Renal cortex interstitium (tissue), 15 donors: ENCODE measurements at places on chromosomes 11 and 22.

DNA sequence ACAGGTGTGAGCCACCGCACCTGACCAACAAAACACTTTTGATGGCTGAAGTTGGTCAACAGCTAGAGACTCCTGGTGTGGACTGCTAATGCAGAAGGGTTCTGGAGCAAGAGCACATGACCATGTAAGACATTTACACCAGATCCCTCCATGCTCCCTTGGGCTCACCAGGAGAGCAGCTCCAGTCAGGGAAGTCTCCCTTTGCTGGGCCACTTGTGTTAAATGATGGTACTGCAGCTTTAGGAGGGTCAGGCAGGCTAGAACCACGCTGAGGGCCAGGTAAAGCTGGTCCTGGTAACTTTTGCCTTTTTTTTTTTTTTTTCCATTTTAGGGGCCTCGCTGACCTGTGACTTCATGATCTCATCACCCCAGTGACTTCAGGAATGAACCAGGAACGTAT, 146.4 kb downstream of the FBXO7 start:
- no peak for DNase-seq

- DNase-seq, result no peak
Measured at GRCh38 chr22:33332538-33332937, 274.4 kb upstream of the SYN3 start.

DNA sequence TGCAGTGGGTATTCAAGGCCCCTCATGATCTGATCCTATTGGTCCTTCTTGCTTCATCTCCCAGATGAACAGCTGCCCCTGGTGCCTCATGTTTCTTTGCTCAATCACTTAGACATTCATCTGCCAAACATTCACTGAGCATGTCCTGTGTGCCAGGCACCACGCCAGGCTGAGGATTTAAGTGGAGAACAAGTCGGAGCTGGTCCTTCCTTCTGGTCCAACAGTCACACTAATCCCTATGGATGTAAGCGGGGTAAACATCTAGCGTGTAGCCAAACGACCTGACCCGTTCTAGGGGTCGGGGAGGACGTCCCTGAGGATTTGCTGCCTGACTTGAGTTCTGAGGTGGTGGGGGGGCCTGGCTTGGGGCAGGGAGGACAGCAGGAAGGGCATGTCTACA, 21.9 kb downstream of the ZMAT5 start:
- DNase-seq, result no peak

GRCh38 chr11:132062031-132062430, 691.6 kb downstream of the NTM start:
- DNase-seq, result no peak

DNA sequence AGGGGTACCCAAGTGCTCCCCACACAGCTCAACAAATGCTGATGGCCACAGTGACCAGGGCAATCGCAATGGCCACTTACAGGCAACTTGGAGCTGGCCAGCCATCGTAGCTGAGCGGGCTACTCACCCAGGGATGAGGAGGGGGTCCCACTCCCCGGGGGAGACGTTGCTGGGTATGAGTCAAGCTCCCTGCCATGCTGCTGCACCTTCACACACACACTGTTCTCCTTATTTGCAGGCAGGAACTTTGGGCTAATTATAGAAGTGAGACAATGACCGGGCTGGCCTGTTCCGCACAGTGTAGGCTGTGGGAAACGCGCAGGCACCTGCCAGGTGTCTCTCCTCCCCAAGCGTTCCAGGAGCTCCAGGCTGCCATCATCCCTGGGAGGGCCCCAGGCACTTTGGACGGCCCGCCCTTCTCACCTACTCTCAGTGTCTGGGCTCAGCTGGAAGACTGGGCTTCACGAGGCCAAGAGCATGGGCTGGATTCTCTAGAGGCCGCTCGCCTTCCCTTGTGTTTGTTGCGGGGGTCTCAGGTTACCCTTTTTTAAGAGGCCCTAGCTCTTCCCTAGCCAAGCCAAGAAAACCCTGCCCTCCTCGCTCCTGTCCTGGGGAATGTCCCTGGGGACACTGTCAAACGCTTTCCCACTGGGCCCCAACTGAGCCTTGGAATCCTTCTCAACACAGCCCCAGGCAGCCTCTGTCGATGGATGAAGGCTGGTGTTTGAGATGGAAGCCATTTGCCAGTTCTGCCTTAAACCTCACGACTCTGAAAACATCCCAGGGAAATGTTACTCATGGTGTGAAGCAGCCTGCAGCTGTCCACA, 73.0 kb downstream of the RTL6 start:
- DNase-seq, result no peak

DNA sequence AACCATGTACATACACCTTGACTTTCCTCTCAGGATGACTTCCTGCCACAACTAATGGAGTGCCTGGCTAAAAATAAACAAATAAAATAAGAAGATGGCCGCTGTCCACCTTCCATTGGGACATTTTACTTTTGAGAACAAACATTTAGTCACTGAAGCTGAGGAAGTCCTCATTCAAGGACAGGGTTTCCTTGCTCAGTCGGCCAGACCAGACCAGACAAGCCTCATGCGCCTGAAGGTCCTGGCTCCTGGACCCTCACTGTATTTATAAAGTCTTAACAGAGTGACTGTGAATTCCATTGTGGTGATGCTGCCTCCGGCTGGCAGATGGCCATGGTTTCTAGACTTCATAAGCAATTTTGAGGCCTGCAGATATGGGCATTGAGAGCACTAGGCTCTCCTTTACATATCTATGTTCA, 114.5 kb downstream of the MAML2 start:
- DNase-seq, result no peak

- DNase-seq, result no peak
Measured at GRCh38 chr11:109416601-109417000, 5.4 kb upstream of the C11orf87 start.

DNA sequence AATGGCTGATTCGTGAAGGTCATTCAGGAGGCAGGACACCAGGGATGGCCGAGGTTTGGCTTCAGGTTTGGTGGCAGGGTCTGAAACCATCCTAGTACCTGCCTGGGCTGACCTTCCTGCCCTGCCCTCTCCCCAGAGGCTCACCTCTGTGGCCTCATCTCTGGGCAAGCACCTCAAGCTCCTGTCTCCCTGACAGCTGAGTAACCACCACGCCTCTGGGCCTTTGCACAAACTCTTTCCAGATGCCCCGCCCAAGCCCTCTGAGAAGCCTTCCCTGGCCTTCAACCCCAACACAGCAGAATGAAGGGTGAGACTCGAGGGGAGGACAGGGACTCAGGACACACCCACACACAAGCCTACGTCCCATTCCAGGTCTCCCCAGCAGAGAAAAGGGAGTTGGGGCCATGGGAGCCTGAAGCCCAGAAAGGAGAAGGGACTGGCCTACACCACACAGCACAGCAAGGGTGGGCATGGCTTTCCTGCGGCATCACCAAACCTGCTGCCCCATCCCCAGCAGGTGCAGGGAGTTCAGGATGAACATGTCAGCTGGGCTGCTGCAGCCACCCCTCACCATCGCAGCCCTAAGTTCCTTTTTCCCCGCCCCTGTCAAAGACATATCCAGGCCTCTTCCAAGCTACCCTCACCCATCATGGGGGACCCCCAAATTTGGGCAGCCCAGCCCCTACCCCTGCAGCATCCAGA, 2.4 kb downstream of the SHISA8 start:
- no peak for DNase-seq

- no peak for DNase-seq
Measured at GRCh38 chr11:63490551-63491239, at the start of gene PLAAT5. PLAAT5 (minus strand) TSS chr11:63491167; CDS start chr11:63491034, 133 bp downstream.

DNA sequence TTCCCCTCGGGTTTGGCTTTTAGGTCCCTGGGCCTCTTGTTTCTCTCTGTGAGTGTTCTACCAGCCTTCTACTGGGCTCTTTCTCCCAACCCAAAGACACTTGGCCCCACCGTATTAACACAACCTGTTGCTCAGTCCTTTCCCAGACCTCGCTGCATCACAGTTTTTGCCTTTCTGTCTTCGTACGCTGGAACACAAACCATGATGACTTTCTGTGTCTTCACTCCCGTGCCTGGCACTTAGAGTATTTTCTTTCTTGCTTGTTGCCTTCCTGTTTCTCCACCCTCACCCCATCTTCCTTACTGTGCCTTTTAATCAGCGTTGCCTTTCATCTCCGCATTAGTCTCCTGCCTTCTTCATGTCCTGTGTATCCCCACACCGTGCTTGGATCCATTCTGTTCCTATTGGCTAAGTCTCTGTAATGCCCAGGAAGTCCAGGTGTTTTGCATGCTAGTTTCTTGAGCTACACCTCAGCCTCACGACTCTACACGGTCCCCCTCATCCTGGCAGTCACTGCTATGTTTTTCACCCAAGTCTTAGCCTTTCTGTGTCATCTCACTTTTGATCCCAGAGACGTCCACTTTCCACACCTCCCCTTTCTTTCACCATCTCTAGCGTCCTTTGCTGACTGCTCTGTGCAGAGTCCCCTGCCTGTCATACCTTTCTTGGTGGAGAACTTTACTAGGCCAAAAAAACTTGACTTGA, 1.6 kb downstream of the MARK2 start:
- DNase-seq, result no peak

DNA sequence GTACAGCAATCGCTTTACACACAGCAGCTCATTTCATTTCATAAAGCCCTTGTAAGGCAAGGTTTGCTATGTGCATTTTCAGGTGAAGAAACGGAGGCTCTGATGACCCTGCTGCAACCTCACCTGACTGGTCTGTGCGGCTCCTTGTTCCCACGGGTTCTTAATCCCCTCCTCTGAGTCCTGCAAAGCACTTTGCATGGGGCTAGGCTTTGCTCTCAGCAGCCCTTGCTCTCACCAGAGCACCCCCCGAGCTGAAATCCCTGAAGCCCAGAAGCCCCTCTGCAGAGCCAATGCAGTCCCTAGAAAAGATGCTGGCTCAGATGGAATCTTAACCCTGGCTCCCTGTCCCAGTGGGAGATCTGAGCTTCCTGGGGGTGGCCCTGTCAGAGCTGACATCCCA, 11.0 kb upstream of the APOL6 start:
- DNase-seq, result no peak

- DNase-seq, result no peak
Measured at GRCh38 chr11:67252831-67253239, 13.4 kb upstream of the GRK2 start.

GRCh38 chr11:33015621-33016551, at the start of gene DEPDC7:
DEPDC7 (plus strand) TSS chr11:33015878; CDS start chr11:33015956, 78 bp downstream.
- DNase-seq, result peak; percentile 87

- DNase-seq, result no peak
Measured at GRCh38 chr11:69653406-69653960, 12.5 kb downstream of the CCND1 start.

DNA sequence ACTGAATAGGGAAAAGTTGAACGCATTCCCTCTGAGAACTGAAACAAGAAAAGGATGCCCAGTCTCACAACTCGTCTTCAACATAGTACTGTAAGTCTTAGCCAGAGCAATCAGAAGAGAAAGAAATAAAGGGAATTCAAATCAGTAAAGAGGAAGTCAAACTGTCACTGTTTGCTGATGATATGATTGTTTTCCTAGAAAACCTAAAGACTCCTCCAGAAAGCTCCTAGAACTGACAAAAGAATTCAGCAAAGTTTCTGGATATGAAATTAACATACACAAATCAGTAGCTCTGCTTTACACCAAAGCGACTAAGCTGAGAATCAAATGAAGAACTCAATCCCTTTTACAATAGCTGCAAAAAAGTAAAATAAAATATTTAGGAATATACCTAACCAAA, 471.2 kb upstream of the CNTN5 start:
- no peak for DNase-seq

DNA sequence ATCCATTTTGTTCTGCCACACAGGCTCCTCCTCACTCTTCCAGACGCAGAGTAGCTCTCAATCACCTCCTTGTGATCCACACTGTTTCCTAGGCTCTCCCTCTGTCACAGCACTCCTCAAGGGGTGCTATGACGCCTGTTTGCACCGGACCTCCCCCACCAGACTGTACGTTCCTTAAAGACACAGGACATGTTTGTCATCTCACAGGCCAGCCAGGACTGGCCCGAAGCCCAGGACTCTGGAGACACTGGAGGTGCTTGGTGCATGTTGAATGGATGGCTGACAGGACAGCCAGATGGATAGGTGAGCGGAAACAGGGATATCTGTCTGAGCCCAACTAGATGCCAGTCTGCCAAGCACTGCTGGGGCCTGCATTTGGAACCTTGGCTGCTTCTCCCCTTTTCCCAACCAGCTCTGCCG, 13.6 kb downstream of the PLA2G6 start:
- DNase-seq, result no peak

GRCh38 chr22:29946220-29946619, 63.2 kb downstream of the MTMR3 start:
- DNase-seq, result no peak

DNA sequence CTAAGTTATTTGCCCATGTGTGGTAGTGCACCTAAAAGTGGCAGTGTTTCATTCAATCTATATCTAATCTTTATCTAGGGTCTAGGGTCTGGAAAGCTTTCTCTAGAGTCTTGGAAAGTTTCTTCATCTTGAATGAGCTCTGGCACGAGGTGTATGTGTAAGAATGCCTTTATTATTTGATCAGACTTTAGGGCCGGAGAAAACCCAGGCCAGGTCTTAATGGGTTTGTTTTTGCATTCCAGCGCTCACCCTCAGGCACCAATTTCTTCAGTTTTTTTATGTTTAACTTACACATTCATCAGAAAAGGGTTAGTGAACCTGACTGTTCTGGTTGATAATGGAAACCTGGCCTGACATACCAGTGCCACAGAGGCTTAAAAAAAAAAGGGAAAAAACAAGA, 68.3 kb upstream of the SLN start:
- DNase-seq, result no peak
